GM23338 (cell line): ENCODE measurements at places on chromosomes 13 and 19.

DNA sequence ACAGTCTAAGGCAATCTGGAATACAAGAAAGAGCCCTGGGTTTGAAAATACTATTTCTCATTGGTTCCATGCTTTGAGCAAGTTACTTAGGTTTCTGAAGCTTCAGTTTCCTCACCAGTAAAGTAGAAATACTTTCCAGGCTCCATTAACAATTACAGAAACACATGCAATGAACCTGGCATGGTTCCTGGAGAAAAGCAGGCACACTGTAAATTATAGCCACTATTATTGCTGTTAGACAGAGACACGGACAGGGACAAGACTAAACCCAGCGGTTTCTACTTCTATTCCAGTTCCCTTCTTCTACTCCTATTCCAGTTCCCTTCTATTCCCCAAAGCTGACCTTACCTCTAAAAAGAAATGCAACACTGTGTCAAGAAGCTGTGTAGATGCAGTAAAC lies 41.2 kb downstream of the MIPEP start:
- no peak for DNase-seq

GRCh38 chr13:22061806-22062391 lies 391.0 kb downstream of the FGF9 start:
- DNase-seq = no peak

DNA sequence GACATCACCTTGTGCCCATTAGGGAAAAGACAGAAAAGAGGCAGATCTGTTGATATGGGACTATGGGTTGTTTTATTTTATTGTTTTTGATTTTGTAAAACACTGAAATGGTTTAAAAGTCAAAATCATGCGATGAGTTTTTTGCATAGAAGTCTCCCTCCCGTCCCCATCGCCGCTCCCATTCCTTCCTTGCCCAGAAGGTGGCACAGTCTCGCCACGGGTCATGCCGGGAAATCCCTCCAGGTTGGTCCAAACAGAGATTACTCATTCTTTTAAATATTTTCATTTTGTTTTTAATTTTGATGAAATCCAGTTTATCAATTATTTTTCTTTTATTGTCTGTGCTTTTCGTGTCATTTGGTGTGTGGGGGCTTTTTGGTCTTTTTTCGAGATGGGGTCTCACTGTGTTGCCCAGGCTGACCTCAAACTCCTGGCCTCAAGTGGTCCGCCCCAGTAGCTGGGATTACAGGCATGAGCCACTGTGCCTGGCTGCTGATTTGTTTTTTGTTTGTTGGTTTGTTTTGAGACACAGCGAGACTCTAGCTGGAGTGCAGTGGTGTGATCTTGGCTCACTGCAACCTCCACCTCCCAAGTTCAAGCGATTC lies 9.2 kb downstream of the PGPEP1 start:
- peak; percentile 79 for DNase-seq

DNA sequence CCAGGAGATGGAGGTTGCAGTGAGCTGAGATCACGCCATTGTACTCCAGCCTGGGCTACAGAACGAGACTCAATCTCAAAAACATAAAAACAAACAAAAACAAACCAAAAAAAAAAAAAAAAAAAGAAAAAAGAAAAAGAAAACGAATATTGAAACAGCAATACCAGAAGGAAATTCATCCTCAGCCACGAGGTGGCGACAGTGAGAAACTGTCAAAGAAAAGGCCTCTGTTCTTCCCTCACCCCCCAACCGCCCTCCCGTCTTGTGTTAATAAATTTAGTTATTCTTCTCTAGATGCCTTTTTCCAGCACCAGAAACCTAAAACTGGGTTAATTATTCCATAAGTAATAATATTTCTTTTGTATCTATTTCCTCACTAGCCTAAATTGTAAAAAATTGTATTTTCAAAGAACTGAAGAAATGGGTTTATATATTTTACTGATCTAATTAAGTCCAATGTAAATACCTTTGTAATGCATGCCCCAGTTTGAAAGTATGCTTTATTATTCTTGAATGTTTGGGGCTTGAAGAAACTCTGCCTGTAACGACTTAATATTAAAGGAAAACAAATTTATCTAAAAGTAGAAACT lies 38.6 kb downstream of the LIG4 start:
- DNase-seq = peak; percentile 77

DNA sequence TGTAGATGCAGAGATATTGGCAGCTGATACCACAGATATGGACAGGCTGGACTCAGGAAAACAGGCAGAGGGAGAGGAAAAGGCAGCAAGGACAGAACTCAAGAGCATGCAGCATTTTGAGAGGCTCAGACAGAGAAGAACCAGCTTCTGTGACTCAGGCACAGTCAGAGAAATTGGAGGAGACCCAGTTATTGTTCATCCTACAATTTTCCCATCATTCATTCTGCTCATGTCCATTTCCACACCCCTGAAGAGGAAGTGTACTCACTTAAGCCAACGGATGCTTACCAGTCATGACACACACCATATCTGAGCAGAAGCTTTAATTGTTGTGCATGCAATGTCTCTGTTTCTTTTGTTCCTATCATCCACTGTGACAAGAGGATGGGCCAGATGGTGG lies 359.8 kb upstream of the HTR2A start:
- no peak for DNase-seq
